Retinal pigment epithelial cell (primary cell): ENCODE measurements at places on chromosomes 7 and 10.

GRCh38 chr10:34151481-34151880 is 663.6 kb downstream of the PARD3 start:
- DNase-seq, result no peak

- peak; percentile 34 for DNase-seq
These were observed 60.0 kb downstream of the PLXNA4 start for GRCh38 chr7:132516042-132516840.

GRCh38 chr10:78552261-78552811 is 516.4 kb upstream of the ZMIZ1 start:
- DNase-seq, result no peak

DNA sequence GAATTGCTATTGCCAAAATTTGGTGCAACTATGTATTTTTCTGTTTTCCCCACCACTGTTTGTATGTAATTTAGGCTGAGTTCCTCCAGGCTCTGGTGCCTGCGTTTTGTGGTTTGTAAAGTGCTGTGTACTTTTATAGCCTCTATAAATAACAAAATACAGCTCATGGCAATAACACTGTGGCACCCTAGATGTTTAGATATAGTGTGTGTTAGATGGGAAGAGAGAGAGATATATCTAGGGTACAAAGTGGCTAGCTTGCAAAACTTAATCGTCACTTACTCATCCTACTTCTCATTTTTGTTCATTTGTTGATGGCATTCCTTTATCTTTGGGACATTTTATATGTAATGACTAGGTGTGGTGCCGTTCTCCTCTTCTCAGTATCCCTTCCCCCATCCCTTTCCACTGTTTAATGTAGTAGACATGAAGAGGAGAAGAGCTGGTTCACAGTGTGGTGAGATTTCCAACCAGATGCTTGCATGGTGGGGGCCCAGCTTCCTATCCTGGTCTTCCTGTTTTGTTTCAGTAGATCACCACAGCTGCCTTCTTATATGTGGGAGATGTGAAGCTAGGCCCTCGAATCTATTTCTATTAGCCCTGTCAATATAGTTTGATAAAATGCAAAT is 115.0 kb downstream of the SND1 start:
- DNase-seq, result no peak

DNA sequence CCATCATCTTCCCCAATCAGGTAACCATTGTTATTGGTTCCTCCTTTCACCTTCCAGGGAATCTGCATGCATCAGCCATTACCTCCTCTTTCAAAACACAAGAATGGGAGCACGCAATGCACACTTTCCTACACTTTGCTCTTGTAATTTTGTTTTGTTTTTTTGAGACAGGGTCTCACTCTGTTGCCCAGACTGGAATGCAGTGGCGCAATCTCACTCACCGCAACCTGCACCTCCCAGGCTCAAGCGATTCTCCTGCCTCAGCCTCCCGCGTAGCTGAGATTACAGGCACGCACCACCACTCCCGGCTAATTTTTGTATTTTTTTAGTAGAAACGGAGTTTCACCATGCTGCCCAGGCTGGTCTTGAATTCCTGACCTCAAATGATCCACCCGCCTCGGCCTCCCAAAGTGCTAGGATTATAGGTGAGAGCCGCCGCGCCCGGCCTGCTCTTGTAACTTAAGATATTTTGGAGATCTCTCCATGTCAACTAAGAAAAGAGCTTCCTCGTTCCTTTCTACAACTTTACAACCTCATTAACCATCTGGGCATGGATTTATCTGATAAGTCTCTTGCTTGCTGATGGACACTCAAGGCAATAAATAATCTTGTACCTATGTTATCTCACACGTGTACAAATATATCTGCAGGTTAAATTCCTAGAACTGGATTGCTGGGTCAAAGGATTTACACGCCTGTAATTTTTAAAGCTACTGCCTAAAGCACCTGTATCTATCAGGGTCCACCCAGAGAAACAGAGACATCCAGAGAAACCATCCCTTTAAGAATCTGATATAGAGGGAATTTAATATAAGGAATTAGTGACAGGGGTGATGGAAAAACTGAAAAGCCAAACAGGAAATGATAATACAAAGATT is 4.2 kb downstream of the CYTH3 start:
- DNase-seq, result no peak

DNA sequence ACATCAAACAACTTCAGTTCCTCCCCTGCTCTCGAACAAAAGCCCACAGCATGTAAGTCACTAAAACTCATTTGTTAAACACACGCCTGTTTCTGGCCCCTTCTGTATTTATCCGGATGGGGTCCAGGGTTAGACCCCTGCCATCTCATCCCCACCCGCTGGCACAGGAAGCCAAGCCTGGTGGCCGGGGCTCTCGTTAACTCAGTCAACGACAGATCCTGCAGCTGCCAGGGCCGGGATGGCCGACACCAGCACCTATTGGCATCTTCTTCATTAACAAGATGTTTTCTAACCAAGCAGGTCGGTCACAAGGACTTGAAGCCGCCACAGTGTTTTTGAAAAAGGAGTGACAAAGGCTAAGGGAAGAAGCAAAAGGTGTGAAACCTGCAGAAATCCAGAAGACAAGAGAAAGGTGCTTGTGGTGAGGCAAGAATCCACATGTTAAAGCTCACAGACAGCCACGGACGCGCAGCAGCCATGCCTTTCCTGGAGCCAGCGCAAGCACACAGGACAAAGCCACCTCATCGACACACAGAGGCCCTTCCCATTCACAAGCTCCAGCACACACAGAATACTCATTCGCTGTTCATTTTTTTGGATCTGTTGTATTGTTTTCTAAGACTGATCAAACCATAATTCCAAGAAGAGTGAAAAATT is 202.7 kb downstream of the DIP2C start:
- no peak for DNase-seq

- DNase-seq, result no peak
These were observed 30.2 kb upstream of the LEP start for GRCh38 chr7:128210590-128211570.

DNA sequence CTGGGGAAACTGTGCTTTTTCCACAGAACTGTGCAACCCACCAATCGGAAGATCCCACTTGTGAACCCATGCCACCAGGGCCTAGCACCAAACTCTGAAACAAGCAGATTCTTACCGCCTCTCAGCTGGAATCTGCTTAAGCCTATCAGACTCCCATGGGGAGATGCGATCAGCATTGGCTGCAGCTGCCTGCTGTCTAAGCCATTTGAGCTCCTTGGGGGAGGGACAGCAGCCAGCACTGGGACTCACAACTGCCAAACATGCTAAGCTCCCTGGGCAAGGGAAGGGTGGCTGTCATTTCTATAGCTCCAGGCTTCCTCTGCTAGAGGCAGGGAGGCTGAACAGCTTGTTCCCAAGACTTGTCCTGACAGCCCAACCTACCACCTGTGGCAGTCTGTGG is 283.8 kb downstream of the CDK14 start:
- DNase-seq, result no peak

- DNase-seq, result no peak
These were observed 631.4 kb upstream of the POT1 start for GRCh38 chr7:125561006-125561405.

DNA sequence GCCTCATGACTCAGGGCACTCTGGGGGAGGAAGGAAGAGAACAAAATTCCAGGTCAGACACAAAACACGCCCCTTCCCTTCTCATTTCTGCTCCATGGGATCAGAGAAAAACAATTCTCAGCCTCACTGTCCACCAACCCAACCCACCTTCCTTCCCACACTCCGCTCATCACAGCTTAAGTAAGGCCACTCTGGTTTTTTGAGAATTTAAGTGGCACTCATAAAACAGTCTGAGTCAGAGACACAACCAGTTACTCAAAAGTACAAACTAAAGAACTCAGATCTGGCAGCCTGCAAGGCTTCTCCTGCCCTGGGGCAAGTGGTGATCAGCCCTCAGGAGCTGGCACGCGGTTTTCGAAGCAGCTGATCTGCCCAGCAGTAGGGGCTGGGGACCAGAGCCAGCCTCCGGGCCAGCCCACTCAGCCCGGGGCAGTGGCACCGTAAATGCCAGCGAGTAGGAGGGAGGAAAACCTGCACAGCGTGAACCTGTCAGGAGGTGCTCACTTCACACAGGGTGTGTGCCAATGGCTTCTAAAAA is 39.1 kb upstream of the ABLIM1 start:
- no peak for DNase-seq

GRCh38 chr10:74029943-74030342 is 32.0 kb downstream of the VCL start:
- DNase-seq, result no peak

- no peak for DNase-seq
These were observed 513 bp downstream of the ODAD2 start for GRCh38 chr10:27998178-27998953.

GRCh38 chr10:91838199-91838598 is 40.0 kb downstream of the TNKS2 start:
- no peak for DNase-seq

GRCh38 chr7:82250598-82250997 is 193.0 kb downstream of the CACNA2D1 start:
- no peak for DNase-seq

GRCh38 chr7:122736183-122736582 is 33.5 kb upstream of the RNF148 start:
- DNase-seq, result peak; percentile 42

DNA sequence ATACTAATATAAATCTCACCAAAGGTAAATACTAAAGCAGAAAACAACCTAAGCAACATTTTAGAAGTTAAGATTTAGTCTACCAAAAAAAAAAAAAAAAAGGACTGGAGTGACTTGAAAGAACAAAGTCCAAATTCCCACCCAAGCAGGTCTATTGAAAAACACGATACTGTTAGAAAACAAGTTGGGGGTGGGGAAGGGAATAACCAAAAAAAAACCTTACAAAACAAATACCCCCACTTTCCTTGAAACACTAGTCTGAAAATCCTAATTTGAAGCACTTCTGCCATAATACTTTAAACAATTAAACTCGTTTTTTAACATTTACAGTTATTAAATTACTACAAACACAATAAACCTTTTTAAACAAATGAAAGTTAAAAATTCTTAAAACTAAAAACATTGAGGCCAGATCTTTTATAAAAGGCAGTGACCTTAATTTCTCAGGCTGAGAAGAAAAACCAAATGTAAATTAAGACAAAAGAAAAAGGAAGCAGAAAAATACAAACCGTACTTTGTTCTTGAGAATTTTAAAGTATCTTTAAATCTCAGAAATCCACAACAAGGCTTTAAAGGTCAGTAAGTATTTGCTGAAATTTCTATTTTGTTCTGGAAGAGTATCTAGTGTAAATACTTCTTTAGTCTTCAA is 135.1 kb downstream of the NRBF2 start:
- DNase-seq, result no peak

DNA sequence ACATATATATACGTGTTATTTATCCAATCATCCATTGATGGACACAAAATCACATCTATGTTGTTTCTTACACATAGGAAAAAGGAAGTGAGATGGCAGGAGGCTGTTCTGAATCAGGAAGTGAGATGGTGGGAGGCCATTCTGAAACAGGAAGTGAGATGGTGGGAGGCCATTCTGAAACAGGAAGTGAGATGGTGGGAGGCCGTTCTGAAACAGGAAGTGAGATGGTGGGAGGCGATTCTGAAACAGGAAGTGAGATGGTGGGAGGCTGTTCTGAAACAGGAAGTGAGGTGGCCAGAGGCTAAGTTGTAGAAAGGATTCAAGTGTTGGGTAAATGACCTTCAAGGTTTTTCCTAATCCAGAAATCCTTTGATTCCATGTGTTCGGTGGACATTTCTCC is 921.5 kb downstream of the TYW1 start:
- DNase-seq, result no peak

GRCh38 chr10:102653060-102653459 is 8.8 kb downstream of the TRIM8 start:
- no peak for DNase-seq
